Right lobe of liver (tissue), 6 donors: ENCODE measurements at places on chromosomes 6 and 20.

- DNase-seq: no peak
These were observed 1.5 kb downstream of the RBM38 start for GRCh38 chr20:57392512-57393271.

GRCh38 chr6:13515912-13516311 is 28.5 kb upstream of the GFOD1 start:
- no peak for DNase-seq

DNA sequence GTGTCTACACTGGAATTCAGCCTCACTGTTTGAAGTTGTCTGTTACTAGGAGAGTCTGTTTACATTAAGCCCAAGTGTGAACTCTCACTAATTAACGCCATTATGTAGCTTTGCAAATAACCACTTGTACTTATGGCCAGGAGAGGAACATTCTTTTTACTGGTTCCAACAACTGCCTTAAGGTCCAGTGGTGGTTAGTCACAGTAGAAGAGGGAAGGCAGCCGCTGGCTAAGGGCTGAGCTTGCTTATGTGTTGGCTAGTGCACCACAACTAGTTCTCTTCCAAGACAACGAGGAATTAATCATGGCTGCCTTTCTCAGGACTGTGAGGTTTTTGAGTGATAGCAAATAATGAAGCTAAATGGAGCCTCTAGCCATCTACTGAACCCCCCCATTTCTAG is 14.9 kb upstream of the SLC22A23 start:
- DNase-seq: no peak

- DNase-seq: no peak
These were observed 248.7 kb upstream of the JAG1 start for GRCh38 chr20:10922506-10922905.

DNA sequence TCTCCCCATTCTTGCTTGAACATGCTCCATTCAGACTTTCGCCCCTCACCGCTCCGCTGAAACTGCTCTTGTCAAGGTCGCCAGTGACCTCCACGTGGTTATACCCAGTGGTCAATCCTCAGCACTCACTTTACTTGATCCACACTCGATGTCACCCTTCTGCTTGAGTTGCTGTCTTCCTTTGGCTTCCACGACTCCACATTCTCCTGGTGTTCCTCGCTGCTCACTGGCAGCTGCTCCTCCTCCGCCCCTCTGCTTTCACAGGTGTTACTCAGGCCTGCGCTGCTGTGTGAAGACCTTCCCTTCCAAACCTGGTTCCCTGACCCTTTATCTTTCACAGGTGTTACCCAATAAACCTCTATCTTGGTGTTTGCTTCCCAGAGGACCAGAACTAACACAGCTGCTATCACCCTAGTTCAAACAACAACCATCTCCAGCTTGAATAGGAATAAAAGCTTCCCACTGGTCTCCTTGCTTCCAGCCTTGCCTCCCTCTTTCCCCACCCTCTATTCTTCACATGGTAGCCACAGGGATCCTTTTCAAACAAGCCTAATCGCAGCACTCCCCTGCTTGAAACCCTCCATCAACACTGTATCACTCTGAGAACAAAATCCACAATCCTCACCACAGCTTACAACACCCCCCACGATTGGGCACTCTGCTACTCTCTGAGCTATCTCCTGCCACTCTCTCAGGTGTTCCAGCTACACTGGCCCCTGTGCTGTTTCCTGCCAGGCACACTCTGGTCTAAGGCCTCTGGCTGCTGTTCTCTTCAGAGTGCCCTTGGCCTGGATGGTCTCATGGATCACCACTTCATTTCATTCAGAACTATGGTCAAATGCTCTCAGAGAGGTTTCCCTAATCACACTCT is 10.7 kb downstream of the PPIL1 start:
- DNase-seq: no peak

DNA sequence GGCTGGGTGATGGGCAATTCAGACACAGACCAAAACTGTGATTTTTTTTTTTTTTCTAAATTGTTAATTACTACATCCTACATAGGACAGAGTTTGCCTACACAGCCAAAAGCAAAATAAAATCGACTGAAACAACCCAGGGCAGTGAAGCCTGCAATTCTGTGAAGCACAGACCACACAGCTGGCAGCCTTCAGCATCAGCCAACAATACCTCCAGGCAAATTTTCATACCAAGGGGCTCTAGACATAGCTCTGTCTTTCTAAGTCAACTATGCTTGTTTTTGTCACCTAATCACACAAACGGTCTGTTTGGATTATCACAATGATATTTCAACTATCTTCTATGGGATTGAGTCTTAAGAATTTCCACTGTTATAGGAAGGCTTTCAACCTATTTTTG is 17.6 kb downstream of the RMND1 start:
- no peak for DNase-seq

DNA sequence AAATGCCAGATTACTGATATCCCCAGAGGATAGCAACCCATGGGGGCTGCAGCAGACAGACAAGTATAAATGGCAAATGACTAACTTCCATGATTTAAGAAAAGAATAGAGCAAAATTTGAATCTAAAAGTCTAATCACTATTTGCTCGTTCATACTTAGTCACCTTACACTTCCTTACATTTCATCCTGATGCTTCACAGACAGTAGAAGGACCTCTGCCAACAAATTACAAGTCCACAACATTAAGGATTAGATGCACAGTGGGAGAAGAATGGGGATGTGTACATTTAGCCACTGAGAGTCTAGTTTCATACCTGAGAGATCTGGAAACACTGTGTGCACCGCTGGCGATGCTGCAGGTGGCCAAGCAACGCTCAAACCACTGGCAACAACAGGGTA is 72.4 kb downstream of the FYN start:
- DNase-seq: no peak

GRCh38 chr6:141152951-141153350 is 979.8 kb upstream of the GJE1 start:
- no peak for DNase-seq

DNA sequence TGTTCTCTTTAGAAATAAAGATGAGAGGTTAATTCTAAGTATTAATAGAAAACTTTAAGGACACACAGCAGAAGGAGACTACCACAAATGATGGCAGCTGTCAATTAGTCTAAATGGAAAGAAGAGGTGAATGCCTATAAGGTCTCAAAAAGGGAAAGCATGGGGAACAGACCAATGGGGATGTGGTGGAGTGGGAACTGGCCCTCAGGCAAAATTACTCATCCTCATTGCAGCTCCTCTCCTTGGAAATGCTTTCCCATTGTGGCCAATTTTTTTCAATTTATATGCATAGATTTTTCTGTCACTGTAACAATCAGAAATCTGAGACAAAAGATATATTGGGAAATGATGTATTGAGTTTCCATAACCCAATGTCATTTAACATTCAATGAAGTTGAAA is 222.9 kb upstream of the DEFB112 start:
- no peak for DNase-seq

- peak; percentile 44 for DNase-seq
These were observed 164.9 kb upstream of the SASH1 start for GRCh38 chr6:148177589-148178233.

- no peak for DNase-seq
These were observed 10.1 kb downstream of the HMGCLL1 start for GRCh38 chr6:55568808-55569439.

DNA sequence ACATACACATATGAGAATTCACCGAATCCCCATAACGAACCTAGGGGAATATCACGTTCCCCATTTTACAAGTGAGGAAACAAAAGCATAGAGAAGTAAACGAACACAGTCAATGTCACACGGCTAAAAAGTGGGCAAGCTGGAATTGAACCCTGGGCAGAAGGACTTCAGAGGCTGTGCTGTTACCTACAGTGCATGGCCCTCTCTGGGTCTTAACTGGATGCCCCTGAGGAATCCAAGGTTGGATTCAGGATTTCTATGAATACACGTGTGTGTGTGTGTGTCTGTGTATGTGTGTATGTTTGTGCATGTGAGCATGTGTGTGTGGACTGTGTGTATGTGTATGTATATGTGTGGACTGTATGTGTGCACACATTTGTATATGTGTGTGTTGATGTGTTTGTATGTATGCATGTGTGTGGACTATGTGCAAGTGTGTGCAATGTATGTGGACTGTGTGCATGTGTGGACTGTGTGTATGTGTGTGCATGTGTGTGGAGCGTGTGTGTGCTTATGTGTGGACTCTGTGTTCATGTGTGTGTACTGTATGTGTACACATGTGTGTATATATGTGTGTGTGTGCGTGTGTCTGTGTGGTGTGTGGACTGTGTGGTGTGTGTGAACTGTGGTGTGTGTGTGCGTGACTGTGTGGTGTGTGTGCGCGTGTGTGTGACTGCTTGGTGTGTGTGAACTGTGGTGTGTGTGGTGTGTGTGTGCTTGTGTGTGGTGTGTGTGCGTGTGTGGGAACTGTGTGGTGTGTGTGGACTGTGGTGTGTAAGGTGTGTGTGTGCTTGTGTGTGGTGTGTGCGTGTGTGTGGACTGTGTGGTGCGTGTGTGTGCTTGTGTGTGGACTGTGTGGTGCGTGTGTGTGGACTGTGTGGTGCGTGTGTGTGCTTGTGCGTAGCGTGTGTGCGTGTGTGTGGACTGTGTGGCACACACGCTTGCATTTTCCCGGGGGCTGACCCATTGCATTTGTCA is 49.0 kb downstream of the HNF4A start:
- DNase-seq: no peak

DNA sequence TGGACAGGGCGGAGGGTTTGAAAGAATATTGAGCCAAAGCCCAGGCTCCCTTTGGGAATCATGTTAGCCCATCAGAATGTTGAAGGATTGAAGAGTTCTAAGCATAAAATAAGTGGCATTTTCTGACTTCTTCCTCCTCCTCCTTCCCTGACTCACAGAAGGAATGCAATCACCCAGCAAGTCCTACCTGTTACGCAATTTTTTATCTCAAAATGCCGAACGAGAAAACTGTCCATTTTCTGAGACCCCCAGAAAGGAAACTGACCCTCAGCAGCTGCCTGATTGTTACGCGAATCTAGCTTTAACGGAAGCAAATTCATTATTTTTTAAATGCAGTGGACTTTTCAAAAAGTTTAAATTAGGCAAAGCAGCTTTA is 4.7 kb upstream of the DNAJC5 start:
- DNase-seq: no peak

- no peak for DNase-seq
These were observed 169.9 kb downstream of the CD24 start for GRCh38 chr6:106804346-106805335.

- DNase-seq: peak; percentile 94
These were observed 13.7 kb upstream of the UBE2V1 start for GRCh38 chr20:50126662-50127061.

DNA sequence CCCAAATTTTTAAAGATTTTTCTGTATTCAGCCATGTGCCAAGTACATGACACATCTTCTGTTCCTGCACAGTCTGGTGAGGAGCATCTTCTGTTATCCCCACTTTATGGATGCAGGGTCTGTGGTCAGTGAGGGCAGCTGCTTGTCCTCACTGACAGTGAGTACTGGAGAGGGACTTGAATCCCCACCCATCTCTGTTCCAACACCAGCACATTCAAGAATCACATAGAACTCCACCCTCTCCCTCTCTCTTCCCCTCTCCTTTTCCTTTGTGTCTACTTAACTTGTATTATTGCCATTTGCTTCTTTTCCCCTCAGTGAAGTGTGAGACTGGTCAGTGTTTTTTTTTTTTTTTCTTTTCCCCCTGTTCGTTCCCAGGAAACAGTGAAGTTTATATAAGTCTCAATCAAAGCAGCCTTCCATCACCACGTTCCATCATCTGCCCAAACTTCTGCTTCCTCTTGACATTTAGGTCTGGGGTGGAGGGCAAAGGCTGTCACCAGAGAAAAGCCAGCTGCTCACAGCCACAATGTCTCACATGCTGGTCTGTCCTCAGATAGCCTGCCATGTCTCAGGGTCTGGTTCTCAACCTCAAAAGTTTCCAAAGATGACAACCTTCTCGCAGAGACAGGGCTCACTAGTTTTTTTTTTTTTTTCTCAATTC is 110.0 kb upstream of the SSTR4 start:
- no peak for DNase-seq

GRCh38 chr6:13412639-13413465 is 74.5 kb downstream of the GFOD1 start:
- DNase-seq: peak; percentile 69

- DNase-seq: peak; percentile 21
These were observed 10.7 kb downstream of the MDFI start for GRCh38 chr6:41648921-41649320.

GRCh38 chr6:12246900-12247299 is 43.3 kb upstream of the EDN1 start:
- DNase-seq: no peak

GRCh38 chr20:18613553-18613952 is 25.7 kb downstream of the DTD1 start:
- no peak for DNase-seq

GRCh38 chr20:64083378-64083803 is 807 bp downstream of the LKAAEAR1 start:
- peak; percentile 84 for DNase-seq

- DNase-seq: no peak
These were observed 46.8 kb upstream of the LYRM2 start for GRCh38 chr6:89685311-89685710.

- DNase-seq: no peak
These were observed 981 bp downstream of the HM13 start for GRCh38 chr20:31515072-31515774.

DNA sequence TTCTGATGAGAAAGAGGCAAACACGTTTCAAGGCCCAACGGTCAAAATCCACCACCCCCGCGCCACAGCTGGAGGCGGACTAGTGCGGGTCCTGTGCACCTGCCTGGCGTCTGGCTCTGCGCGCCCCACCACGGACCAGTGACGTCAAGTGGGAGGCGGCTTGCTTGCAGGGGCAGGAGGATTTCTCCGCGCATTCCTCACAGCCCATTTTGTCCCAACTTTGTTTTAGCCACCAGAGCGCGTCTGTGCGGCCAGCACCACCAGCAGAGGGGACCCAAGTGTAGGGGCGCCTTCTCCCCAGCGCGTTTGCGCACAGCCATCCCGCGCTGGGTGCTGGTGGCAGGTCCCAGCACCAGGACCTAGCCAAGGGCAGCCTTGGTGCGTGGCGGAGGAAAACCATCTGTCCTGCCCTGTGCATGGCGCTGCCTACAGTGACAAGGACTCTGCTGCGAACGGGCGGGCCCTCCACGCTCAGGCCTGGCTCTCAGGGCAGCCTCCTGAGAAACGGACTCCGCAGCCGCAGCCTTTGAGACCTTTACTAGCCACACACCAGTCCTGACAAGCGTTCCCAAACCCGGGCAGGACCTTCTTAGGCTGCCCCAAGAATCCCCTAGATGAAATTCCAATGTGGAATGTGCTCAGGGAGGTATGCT is 194.8 kb upstream of the EXOC2 start:
- DNase-seq: no peak

- no peak for DNase-seq
These were observed 61.3 kb downstream of the PRKN start for GRCh38 chr6:162666246-162666645.

GRCh38 chr6:20850686-20851416 is 316.6 kb downstream of the CDKAL1 start:
- DNase-seq: no peak

GRCh38 chr6:24859608-24860200 is 61.0 kb upstream of the ARMH2 start:
- DNase-seq: no peak
